ENCODE measurements at places on chromosomes 5 and 9.

DNA sequence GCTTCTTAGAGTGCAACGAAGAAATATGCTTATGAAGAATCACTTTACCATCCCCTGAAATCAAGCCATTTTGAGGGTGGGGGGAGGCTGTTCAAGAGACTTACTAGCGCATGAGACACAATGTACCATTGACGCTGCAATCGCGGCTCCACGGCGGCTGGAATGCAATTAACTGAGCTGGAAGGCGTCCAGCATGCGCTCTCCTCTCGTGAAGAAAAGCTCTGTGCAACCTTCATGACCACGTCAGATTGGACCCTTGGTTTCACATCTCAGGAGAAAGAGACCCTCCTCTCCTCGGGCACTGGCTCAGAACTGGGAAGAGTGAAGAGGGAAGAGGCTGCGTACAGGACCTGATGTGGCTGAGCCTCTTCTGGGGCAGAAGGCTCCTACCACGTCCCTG lies 138.5 kb upstream of the IRX2 start:
- no peak for DNase-seq

GRCh38 chr5:22557251-22557650 lies 295.9 kb downstream of the CDH12 start:
- no peak for DNase-seq

DNA sequence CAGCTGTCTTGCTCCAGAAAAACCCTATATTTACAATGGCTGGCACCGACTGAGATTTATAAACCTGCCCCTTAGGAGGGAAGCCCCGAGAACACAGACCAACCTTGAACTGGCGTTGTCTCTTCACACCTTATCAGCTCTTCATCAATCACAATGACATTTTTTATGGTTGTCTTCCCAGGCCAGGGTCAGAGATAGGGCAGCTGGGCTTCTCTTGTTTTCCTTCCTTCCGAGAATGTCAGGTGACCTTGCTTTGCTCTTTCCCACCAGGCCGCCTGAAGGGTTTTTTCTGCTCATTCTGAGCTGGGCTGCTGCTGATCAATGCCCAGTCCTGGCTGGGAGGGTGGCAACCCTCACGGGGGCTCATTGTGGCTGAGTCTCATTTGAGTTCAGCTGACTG lies 619.1 kb downstream of the CCDC171 start:
- peak; percentile 60 for DNase-seq

DNA sequence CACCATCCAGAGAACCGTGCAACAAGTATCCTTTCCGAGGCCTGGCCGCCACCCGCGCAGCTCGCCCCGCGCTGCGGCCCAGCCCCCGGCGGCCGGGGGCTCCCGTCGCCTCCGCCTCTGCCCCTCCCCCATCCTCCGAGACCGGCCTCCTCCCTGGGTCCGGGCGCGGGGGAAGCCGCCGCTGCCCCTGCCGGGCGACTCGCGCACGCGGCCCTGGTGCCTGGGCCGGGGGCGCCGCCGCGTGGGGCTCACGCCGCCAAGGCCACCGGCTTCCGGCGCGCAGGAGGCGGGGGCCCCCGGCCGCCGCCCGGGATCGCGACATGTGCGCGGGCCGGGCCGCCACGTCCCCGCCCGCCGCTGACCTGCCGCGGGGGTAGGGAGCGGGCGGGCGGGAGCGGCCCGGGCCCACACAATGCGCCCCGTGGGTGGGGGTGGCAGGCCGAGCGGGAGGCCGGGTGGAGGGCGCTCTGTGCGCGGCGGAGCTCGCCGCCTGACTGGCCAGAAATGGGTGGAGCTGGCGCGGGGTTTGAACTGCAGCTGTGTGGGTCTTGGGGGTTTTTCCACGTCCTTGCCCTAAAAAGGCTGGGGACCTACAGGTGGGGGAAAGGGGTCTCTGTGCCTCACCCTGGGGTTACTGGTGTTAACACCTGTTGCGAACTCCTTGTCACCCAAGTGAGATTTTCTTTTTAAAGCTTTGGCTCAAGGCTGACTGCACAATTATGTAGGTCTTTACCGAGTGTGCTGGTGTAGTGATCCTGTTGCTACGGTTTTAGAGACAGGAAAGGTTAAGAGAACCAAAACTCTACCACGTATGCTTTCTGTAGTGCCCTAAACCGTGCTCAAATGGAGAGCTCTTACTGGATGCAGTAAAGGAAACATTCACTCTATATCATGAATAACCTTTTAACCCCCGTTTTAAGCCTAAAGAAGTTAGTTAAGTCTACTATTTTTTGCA lies 32.3 kb downstream of the TNPO1 start:
- DNase-seq: peak; percentile 35

GRCh38 chr9:22308177-22308576 lies 138.4 kb upstream of the DMRTA1 start:
- no peak for DNase-seq

DNA sequence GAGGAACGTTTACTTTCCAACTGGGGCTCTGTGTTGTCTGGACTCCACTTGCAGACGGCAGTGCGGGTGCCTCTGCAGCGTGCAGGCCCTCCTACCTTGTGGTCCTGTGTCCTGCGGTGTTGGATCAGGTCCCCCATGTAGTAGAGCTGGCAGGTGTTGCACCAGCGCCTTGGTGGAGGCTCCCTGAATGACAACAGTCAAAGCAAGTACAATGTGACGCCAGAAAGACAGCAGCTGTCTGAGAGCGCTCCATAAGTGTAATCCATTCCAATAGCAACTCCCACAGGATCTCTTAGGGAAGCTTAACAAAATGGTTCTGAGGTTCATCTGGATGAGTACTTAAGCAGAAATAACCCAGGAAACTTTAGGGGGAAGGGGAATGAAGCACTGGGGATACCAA lies 9.9 kb downstream of the BBLN start:
- no peak for DNase-seq

DNA sequence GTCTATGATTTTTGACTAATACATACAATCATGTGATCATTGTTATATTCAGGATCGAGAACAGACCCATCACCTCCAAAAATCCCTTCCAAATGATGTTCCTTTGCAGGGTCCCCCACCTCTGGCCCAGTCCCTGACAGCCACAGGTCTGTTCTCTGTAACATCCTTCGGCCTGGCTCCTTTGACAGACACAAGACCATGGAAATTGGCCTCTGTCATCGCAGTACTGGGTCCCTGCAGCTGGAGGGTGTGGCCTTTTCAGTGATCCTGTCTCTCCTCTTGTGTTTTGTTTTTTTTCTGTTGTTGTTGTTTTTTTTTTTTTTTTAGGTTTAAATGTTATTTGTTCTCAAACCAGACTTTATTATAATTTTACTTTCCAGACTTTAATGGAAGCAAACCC lies 27.4 kb upstream of the ANKRD33B start:
- no peak for DNase-seq

DNA sequence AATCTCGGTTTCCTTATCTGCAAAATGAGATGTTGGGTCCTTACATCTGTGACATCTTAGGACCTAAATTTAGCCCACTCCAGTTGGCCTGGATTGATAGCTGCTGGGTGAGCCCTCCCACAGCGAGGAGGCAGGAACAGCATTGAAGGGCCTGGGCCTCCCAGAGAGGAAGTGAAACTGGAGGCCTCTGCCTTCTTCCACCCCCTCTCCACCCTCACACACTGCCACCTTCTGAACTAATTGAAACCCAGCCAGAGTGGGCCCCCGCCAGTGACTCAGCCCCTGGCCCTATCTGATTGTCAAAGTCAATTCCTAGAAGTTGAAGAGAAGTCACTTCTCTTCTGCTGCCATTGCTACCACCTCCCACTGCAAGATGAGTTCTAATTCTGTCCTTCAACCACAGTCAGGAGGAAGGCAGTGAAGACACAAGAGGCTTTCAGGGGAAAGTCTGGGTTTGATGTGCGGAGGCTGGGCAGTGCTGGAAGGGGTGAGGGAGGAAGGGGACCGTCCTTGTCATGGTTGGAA lies 55.2 kb upstream of the NEK6 start:
- DNase-seq: no peak

- DNase-seq: no peak
Observed at GRCh38 chr9:69444021-69444420, 119.0 kb downstream of the ENTREP1 start.

DNA sequence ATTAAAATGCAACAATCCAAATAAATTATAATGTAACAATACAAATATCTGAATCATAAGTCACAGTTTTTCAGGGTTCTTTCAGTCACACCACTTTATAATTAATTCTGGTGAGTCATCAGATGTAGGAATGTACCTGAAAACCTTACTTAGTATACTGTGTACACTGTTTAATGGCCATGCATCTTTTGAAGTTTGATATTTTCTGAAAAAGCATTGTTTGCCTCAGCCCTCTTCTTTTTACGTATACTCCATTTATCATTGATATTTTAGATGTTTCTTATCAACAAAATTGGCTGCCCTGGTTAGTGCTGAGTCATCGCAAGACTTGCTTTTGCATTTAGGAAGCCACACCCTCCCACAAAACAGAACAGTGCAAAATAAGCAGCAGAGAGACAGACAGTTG lies 218.6 kb downstream of the PJA2 start:
- DNase-seq: peak; percentile 66

DNA sequence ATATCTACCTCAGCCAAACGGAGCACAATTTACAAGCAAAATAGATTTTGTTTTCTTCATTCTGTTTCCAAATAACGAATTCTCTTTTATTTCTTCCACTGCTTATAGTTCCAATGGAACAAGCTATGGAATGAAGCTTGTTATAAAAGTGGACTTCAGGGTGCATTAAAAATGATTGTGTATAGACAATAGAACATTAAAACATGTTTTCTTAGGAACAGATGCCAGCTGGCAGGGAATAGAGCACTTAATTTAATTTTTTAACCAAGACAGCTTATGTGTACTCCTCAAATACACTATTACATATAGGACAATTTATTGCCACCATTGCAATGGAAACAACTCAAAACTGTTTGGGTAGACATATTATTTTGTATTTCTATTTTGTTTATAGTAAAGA lies 860.1 kb upstream of the TYRP1 start:
- DNase-seq: no peak

DNA sequence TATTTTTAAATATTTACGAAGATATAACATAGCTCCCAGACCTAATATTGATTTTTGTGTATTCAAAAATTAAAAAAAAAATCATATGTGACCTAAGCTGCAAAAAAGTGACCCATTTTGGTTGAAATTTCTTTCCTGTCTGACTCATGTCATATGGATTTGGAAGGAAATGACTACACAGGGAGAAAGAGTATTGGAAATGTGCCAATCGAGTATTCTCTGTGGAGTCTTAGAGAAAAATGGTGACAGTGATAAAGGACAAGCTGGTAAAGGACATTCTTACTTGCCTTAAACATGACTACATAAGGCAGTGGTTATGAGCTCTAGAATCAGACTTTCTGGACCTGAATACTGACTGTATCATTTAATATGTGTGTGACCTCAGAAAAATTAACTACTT lies 262.9 kb upstream of the PTPRD start:
- peak; percentile 44 for DNase-seq

DNA sequence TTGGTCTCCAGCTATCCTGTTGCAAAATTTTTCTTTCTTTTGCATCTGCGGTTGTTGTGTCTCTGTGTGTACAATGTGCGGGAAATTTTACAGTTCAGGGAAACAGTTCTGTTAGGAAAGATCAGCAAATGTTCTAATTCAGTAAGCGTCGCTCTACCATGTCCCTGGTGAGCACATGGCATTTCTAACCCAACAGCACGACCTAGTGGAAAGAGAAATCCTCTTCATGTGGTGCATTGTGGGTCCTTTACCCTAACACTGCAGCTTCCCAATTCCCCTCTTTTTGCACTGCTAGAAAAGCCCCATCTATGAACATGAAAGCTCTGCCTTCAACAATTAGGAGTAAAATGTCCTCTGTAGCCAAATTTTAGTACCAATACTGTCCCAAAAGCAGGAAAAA lies 974.2 kb upstream of the CDH9 start:
- DNase-seq: no peak

DNA sequence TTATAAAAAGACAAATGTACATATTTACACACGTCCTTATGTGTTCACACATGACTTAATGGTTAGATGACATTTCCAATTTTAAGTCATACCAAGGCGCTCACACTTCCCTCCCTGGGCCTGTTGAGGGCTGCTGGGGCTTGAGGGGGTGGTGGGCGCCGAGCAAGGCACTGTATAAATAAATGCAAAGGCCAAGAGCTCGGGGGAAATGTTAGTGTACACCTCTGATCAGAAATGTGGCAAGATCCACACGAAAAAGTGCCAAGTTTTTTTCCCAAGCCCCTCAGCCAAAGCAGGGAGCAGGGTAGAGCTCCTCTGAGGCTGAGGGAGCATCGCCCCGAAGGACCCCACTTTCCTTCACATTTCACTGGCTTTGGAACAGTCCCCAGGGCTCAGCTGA lies 7.5 kb downstream of the IRF1 start:
- no peak for DNase-seq

GRCh38 chr9:116370556-116370955 lies 217.0 kb downstream of the PAPPA start:
- no peak for DNase-seq

GRCh38 chr9:18710065-18710464 lies 236.1 kb downstream of the ADAMTSL1 start:
- peak; percentile 69 for DNase-seq

GRCh38 chr5:10277773-10278630 lies 27.9 kb downstream of the CCT5 start:
- DNase-seq: no peak

DNA sequence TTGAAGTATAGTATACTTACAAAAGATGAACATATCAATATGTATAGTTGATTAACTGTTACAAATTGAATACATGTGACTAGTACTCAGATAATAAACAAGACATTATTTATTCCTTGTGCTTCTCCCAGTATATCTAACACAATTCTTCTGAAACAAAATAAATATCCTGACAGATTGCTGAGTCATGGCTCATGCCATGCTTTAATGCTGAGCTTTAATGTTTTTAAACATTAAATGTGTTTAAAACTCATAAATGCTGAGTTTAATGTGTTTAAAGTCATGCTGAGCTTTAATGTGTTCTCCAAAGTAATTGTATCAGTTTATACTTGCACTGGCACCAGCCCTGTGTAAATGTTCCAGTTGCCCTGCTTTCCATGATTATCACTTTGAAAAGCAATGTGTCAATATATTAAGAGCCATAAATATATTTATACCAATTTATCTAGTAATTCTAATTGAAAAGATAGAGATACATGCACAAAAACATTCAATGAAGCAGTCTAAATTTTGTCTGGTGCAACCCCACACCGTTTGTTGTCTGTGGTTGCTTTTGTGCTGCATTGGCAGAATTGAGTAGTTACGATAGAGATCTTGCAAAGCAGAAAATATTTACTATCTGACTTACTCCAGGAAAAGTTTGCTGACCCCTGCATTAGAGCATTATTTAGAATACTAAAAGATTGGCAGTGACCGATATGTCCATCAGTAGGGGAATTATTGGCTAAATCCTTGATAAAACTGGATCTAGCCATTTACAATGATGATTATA lies 15.7 kb downstream of the KIAA1958 start:
- DNase-seq: no peak

DNA sequence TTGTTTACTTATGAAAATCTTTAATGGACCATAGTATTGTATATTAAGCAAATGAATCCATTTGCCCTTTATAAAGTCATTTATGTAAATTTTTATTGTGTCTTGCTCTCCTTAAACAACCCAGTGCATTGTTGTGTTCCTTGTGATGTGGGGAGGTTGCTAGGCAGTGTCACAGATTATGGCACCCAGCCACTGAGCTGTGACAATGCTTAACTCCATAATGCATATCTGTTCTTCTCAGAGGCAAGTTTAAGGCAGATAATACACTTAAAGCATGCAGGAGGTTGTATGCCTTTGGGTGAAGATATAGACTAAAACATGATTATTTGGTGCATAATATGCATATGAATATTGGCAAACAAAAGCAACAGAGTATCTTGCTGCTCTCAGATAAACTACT lies 269.6 kb upstream of the RIOK2 start:
- DNase-seq: no peak

GRCh38 chr5:132628814-132629213 lies 29.2 kb upstream of the IL13 start:
- no peak for DNase-seq

Data from amniotic epithelial cell (primary cell).